Liver (tissue), 10 donors: ENCODE measurements at places on chromosomes 5 and 9. TPM values are rescaled to one million over a fixed set of nuclear protein-coding genes. Genes with fewer than 3 reads are reported as not detected.

The NREP gene
- polyA plus RNA-seq: 7.0 TPM

The FGF10 gene
- 0.12 TPM for polyA plus RNA-seq

The PGM5 gene
- 2.2 TPM for polyA plus RNA-seq

The CORO2A gene
- polyA plus RNA-seq: 1.5 TPM

The ZDHHC21 gene
- polyA plus RNA-seq: 1.3 TPM

The NSA2 gene
- polyA plus RNA-seq: 32.1 TPM

The SPAG8 gene
- polyA plus RNA-seq: 0.14 TPM

The BNC2 gene
- 0.07 TPM for polyA plus RNA-seq
